ENCODE measurements at places on chromosomes 3 and 15.

GRCh38 chr15:83716605-83717004, 62.7 kb downstream of the ADAMTSL3 start:
- no peak for ATAC-seq

- ATAC-seq: no peak
Observed at GRCh38 chr3:120743556-120744195, 1.1 kb downstream of the GTF2E1 start.

DNA sequence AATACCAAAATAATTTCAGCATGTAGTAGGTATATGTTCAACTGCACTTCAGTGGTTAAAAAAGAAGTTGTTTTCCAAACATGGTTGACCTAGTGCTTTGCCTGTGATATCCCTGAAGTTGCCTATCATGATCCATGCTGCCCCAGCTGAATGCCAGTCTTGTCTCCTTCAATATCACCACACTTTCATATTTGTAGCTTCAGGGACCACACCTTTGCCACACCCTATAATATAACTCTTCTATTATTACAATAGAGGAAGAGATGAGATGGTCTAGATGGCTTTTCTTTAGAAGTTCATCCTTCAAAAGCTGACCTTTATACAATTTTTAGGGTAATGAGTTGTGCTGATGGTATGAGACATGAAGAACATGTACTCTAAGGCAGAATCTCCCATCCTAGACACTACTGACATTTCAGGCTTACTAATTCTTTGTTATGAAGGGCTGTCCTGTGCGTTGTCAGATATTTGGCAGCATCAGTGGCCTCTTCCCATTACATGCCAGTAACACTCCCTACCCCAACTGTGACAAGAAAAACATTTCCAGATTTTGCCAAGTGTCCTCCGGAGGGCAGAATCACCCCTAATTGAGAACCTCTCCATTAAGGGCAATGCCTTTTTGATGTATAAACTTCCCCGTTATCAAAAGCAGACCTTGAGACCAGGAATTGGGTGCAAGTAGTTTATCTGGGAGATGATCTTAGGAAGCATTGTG, 76.2 kb upstream of the PLCL2 start:
- ATAC-seq: no peak

DNA sequence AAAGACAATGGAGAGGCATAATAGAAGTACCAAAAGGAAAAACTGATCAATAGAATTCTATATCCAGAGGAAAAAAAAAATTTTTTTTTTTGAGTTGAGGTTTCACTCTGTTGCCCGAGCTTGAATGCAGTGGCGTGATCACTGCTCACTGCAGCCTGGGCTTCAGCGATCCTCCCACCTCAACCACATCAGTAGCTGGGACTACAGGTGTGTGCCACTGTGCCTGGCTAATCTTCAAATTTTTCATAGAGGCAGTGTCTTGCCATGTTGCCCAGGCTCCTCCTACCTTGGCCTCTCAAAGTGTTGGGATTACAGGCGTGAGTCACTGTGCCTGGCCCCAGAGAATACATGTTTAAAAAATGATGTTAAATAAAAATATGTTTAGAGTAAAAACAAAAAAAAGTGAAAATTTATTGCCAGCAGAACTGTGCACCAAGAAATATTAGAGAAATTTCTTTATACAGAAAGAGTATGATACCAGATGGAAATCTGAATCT, 154.3 kb upstream of the ZBTB20 start:
- no peak for ATAC-seq

GRCh38 chr3:42476225-42477125, 26.0 kb upstream of the VIPR1 start:
- ATAC-seq: no peak

DNA sequence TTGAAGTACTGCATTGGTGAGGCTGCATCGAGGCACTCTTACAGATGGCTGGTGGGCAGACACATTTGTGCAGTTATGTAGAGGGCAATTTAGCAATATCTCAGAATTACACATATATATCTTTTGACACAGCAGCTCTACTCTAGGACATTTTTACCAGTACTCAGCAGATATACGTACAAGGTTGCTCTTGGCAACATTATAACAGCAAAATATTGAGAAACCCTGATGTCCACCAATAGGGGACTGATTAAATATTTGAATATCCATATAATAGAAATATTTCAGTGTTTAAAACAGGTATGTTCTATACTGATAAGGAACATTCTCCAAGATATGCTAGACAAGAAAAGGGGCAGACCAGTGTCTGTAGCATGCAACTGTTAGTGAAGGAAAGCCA, 7.9 kb upstream of the FBXO22 start:
- no peak for ATAC-seq

DNA sequence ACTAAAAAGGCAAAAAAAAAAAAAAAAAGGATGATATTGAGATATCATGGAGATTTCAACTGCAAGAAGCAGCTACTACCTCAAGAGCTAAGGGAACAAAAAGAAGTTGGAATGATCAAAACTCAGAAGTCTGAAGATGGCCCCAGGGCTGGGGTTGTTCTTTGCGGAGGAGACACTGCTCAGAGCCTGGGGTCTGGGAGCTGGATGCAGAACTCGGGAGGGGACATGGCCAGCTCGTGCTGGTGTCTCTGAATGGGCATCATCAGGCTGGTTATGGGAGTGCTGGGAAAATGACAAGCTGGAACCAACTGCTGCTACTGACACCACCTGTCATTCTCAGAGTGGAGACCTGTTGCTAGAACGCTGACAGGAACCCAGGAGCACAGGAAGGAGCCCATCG, 14.2 kb upstream of the ADIPOQ start:
- no peak for ATAC-seq

DNA sequence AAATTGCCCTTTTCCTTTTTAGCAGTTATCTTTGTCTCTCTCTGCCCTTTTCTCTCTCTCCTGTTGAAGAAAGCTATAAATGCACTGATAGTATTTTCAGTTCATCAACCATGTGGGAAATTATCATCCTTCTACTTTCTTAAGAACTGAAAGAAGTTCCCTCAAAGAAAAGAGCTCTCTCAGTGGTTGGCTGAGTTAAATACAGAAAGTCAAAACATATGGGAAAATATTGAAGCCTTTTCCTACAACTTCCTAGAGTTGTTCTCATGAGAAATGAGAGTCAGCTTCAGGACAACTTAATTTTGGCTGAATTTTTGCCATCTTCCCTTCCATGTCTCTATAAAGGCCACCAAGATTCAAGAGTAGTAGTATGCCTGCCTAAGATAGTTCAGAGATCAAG, 96.7 kb downstream of the NFKBIZ start:
- ATAC-seq: no peak

DNA sequence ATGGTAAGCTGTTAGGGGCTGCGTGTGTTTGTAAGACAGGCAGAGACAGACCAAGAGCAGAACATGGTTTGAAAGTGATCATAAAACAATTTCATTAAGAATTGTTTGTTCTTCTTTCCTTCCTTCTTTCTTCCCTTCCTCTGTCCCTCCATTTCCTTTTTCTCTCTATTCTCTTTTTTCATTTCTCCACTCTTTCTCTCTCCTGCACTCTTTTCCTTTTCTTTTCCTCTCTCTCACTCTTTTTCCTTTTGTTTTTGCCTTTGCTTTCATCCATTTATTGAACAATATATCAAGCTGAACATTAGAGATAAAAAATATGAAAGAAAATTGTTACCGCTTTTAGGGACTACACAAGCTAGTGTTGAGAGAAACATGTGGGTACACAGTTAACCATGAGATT, 62.2 kb upstream of the GOLIM4 start:
- no peak for ATAC-seq
